Endodermal cell (in vitro differentiated cells): ENCODE measurements at places on chromosomes 7 and 10. TPM values are rescaled to one million over a fixed set of nuclear protein-coding genes. Genes with fewer than 3 reads are reported as not detected.

DNA sequence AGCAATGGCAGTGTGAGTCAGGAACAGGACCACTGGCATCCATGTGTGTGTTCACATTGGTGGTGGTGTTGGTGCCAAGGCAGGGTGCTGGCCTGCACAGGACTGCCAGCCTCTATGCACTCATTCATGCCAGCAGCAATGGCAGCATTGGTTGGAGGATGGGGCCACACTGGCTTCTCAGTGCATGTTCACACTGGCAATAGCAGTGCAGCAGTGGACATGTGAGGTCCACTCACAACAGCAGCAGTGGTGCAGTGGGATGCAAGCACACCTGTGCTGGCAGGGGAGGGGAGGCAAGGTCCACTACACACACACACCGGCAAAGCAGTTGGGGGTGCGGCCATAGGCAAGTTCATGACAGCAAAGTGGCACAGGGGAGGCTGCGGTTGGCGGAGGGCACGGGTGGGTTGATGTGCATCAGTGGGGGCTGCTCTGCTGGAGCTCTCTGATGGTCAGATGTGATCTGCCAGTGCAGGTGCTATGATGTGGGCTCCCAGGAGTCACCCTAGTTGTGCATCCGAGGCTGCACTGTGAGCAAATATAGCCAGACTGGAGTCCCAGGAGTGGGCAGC, 57.8 kb upstream of the TNKS2 start:
- no peaks in the 10 kb centered on the region for H3K36me3 ChIP-seq
- H3K4me1 ChIP-seq = no peaks in the 10 kb centered on the region
- DNase-seq = no peak
- no peak overlapping the region for H3K4me3 ChIP-seq
- no peak overlapping the region for H3K27ac ChIP-seq

- no peak for DNase-seq
- no peaks in the 10 kb centered on the region for H3K27me3 ChIP-seq
- no peaks in the 10 kb centered on the region for H3K4me1 ChIP-seq
- no peak overlapping the region for H3K4me3 ChIP-seq
- H3K27ac ChIP-seq = no peak overlapping the region
- no peaks in the 10 kb centered on the region for H3K36me3 ChIP-seq
Measured at GRCh38 chr7:70504254-70504653, 627.7 kb upstream of the GALNT17 start.

DNA sequence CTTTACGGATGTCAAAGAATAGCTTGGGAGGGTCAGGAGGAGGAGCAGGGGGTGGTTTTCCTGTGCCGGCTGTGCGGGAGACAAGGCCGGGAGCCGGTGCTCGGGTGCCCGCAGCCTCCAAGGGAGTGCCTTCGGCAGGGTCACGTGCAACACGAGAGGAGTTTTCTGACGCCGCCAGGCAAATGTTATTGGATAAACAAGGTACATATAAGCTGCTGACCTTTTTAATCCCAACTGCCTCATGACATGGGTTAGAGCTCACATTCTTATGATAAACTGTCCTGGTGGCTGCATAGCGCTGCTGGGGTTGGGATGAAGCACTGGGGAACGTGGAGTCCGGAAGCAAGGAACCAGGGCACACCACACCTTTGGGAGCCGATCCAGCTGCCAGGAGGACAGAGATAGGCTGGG, 124.8 kb upstream of the PDLIM1 start:
- no peaks in the 10 kb centered on the region for H3K27me3 ChIP-seq
- peak overlapping the region; percentile 56 for H3K27ac ChIP-seq
- DNase-seq = no peak
- H3K4me3 ChIP-seq = no peak overlapping the region
- H3K4me1 ChIP-seq = no peaks in the 10 kb centered on the region

DNA sequence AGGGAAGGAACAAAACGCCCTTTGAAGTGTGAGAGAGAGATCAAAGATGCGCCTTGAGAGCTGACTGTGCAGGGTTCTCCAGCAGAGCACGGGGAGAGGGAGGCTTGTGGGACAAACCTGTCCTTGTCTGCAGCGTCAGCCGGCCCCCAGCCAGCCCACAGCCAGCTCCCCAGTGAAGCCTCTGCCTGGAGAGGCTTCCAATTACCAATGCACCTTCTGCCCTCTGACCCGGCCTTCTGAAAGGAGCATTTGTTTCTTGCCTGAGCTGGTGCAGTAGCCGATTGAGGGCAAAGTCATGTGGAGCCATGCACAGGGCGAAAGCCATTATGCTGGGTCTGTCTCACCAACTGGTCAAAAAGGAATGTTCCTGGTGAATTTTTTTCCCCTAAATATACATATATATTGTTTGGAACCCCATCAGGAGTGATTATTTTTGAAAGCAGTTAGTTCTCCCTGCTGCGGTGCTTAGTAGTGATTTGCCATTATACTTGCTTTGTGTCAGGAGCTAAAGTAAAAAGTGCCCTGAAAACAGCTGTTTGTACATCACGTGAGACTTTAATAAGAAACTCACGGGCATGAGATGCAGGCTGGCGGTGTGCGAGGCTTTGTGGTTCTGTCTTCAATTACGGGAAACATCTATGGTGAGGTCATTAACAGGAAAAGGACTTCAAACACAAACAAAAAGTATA, 268.6 kb downstream of the KLF6 start:
- no peak for DNase-seq
- H3K36me3 ChIP-seq = no peaks in the 10 kb centered on the region
- no peaks in the 10 kb centered on the region for H3K27me3 ChIP-seq
- no peak overlapping the region for H3K4me3 ChIP-seq
- no peaks in the 10 kb centered on the region for H3K4me1 ChIP-seq

DNA sequence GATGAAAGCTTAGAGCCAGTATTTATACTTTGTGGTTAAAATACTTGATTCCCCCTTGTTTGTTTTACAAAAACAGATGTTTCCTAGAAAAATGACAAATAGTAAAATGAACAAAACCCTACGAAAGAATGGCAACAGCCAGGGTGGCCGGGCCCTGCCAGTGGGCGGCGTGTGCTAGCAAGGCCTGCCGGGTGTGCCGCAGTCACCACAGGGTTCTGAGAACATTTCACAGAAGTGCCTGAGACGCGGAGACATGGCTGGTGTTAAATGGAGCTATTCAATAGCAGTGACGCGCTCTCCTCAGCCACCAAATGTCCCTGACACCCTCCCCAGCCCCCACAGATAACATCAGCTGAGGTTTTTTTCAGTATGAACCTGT, 14.5 kb downstream of the GPR146 start:
- peaks cover 9% of the 10 kb centered on the region for H3K4me1 ChIP-seq
- no peak overlapping the region for H3K27ac ChIP-seq
- no peaks in the 10 kb centered on the region for H3K27me3 ChIP-seq

- H3K4me1 ChIP-seq = no peaks in the 10 kb centered on the region
- H3K27me3 ChIP-seq = no peaks in the 10 kb centered on the region
- peaks cover 69% of the 10 kb centered on the region for H3K36me3 ChIP-seq
- no peak overlapping the region for H3K27ac ChIP-seq
- DNase-seq = no peak
- no peak overlapping the region for H3K4me3 ChIP-seq
Measured at GRCh38 chr7:22654831-22655230, 72.2 kb upstream of the IL6 start.

DNA sequence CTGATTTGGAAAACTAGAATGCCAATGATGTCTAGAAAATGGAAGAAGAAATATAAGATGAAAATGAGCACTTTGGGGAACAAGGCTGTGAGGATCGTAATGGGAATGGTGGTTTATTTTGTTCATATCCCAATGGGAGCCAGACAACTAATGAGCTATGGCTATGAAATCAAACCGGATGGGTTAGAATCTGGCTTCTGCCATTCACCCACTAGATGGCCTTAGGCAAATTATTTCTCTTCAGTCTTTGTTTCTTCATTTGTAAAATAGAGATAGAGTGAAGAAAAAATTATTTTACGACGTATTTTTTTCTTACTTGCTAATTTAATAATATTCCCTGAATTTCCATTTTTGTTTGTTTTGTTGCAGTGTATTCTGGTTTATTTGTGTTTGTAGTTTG, 572.1 kb upstream of the IGFBP3 start:
- no peaks in the 10 kb centered on the region for H3K36me3 ChIP-seq
- no peaks in the 10 kb centered on the region for H3K4me1 ChIP-seq
- H3K27me3 ChIP-seq = no peaks in the 10 kb centered on the region
- no peak overlapping the region for H3K4me3 ChIP-seq
- H3K27ac ChIP-seq = no peak overlapping the region

- H3K36me3 ChIP-seq = no peaks in the 10 kb centered on the region
- peaks cover 9% of the 10 kb centered on the region for H3K4me1 ChIP-seq
- H3K27ac ChIP-seq = no peak overlapping the region
- no peak overlapping the region for H3K4me3 ChIP-seq
- DNase-seq = no peak
Measured at GRCh38 chr7:123645516-123645915, 10.2 kb upstream of the LMOD2 start.

DNA sequence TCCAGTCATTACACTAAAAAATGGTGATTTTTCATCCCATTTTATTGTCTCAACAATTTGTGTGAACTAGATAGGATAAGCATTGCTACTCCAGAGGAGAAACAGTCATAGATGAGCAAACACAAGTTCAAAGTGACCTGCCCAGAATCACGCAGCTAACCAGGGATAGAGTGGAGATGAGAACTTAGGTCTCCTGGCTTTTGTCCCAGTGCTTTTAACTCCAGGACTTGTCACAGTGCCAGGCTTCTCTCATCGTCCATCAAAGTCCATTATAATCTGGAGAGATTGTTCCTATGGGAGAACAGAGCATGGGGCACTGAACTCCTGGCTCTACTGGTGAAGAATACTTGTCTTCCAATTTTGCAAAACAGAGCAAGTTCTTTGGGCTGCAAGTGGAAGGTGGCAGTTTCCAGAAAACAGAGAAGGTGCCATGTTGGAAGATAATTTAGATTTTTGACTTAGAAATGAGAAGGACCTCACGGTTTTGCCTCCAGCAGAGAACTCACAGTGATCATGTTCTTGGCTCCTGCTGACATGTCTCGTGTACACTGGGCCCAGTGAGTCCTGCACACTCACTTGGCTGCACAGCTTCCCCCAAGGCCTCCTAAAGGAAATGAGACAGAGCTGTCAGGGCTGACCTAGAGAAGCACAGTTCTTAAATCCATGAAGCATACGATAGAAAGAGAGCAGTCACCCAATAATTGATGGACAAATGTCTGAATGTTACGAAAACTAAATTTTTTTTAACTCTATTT, 322.9 kb upstream of the NRP1 start:
- no peak overlapping the region for H3K4me3 ChIP-seq
- DNase-seq = no peak
- H3K27ac ChIP-seq = no peak overlapping the region
- no peaks in the 10 kb centered on the region for H3K27me3 ChIP-seq
- H3K36me3 ChIP-seq = no peaks in the 10 kb centered on the region
- H3K4me1 ChIP-seq = no peaks in the 10 kb centered on the region

DNA sequence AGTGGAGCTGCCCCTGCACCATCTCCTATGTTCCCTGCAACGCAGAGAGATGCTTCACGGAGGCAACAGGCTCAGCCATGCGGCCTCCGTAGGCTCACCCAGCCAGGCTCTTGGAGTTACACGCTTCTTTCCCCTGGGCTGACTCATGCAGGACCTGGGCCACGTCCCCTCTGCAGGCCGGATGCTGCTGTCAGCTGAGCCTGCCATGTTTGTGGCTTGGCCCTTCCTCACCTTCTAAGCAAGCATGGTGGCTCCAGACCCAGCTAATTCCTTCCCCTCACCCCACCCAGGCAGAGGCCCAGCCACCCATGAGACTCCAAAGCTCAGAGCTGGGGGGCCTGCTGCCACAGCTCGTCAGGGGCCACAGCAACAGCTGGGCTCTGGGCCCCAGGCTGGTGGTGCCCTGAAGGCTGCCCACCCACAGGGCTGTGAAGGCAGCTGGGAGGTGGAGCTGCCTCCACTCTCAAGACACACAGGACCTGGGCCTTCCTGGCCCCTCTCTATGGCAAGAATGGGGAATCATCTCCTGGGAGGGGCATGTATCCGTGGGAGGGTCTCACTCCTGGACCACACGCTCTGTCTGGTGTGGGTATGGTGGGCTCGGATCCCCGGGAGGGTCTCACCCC, 219.6 kb downstream of the ELFN1 start:
- peaks cover 18% of the 10 kb centered on the region for H3K36me3 ChIP-seq
- no peaks in the 10 kb centered on the region for H3K27me3 ChIP-seq
- DNase-seq = no peak
- no peak overlapping the region for H3K4me3 ChIP-seq
- H3K4me1 ChIP-seq = peaks cover 3% of the 10 kb centered on the region
- no peak overlapping the region for H3K27ac ChIP-seq

Gene KLF14
- not detected in 3 replicates for total RNA-seq

DNA sequence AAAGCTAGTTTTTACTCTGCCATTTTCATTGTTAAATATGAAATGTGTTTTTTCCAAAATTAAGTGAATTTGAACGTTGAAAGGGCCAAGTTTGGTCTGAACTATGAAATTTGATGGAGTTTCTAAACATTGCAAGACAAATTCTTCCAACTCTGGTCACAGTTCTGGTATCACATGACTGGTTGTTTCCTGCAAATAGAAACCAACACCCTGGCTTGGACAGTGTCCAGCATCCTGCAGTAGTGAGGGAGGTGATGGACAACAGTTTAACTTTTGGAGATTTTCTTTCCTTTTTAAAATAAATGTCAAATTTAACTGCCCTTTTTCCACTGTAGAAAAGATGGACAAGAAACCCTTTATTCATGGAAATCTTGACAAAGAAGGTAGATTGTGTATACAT, 54.8 kb upstream of the AGBL3 start:
- H3K36me3 ChIP-seq = peaks cover 54% of the 10 kb centered on the region
- H3K4me1 ChIP-seq = no peaks in the 10 kb centered on the region
- H3K27me3 ChIP-seq = no peaks in the 10 kb centered on the region

GRCh38 chr7:444606-445005, 75.0 kb downstream of the PDGFA start:
- H3K27me3 ChIP-seq = no peaks in the 10 kb centered on the region
- no peak overlapping the region for H3K27ac ChIP-seq
- no peaks in the 10 kb centered on the region for H3K4me1 ChIP-seq
- no peak for DNase-seq
- H3K4me3 ChIP-seq = no peak overlapping the region
- H3K36me3 ChIP-seq = no peaks in the 10 kb centered on the region

Gene MNX1
- 18.7 to 31.4 TPM (median 21.6 TPM) in 3 replicates for total RNA-seq

- H3K27me3 ChIP-seq = no peaks in the 10 kb centered on the region
- no peak for DNase-seq
- no peak overlapping the region for H3K27ac ChIP-seq
Measured at GRCh38 chr7:15478401-15478800, 83.4 kb downstream of the AGMO start.

Gene MYO1G
- total RNA-seq = 0.25 and 0.33 TPM in 2 replicates

Gene ITIH5
- total RNA-seq = 3.7 to 5.3 TPM (median 4.7 TPM) in 3 replicates

GRCh38 chr7:31735991-31736982, 49.3 kb downstream of the PPP1R17 start:
- no peak overlapping the region for H3K27ac ChIP-seq
- no peak overlapping the region for H3K4me3 ChIP-seq
- no peaks in the 10 kb centered on the region for H3K36me3 ChIP-seq
- H3K4me1 ChIP-seq = no peaks in the 10 kb centered on the region
- no peaks in the 10 kb centered on the region for H3K27me3 ChIP-seq

- H3K27me3 ChIP-seq = peaks cover 6% of the 10 kb centered on the region
- no peak for DNase-seq
Measured at GRCh38 chr10:28661035-28661434, 16.3 kb upstream of the BAMBI start.
